ENCODE measurements at places on chromosomes 7 and 10.

DNA sequence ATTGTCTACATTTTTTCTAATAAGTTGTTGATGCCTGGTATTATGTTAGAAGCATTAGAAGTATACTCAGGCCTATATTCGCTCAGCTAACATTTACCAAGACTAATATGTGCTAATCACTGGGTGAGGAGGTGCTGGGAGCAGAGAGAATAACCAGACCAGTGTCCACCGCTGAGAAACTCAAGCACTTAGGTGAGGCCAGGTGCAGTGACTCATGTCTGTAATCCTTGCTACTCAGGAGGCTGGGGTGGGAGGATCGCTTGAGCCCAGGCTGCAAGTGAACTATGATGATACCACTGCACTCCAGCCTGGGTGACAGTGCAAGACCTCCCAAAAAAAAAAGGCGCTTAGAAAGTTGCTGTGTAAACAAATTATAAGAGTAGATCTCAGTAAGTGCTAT lies 182.2 kb upstream of the AOAH start:
- no peak for DNase-seq

- no peak for DNase-seq
These were observed 6.7 kb downstream of the KCP start for GRCh38 chr7:128903621-128904361.

DNA sequence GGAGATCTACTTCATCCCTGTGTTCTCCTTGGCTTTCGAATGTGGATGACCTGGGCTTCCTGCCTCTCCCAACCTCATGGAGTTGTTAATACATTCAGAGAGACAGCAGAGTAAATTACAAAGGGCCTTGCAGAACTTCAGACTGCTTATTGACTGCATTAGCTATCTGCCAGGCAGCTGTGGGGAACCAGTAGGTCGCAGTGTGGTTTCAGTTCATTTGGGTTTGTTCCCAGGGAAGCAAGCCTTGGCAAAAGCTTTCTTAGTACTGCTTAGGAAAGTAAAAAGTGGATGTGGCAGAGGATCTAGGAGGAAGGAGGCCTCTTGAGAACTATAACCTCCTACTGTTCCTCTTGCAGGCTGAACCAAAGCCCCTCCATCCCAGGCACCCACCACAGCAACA lies 9.2 kb downstream of the NPFFR1 start:
- no peak for DNase-seq

GRCh38 chr10:132497861-132498561 lies 39.6 kb upstream of the INPP5A start:
- DNase-seq = no peak

- DNase-seq = peak; percentile 42
These were observed 259.4 kb upstream of the SORCS1 start for GRCh38 chr10:107423903-107424302.

- DNase-seq = no peak
These were observed 43.7 kb downstream of the COL17A1 start for GRCh38 chr10:104041891-104042535.

DNA sequence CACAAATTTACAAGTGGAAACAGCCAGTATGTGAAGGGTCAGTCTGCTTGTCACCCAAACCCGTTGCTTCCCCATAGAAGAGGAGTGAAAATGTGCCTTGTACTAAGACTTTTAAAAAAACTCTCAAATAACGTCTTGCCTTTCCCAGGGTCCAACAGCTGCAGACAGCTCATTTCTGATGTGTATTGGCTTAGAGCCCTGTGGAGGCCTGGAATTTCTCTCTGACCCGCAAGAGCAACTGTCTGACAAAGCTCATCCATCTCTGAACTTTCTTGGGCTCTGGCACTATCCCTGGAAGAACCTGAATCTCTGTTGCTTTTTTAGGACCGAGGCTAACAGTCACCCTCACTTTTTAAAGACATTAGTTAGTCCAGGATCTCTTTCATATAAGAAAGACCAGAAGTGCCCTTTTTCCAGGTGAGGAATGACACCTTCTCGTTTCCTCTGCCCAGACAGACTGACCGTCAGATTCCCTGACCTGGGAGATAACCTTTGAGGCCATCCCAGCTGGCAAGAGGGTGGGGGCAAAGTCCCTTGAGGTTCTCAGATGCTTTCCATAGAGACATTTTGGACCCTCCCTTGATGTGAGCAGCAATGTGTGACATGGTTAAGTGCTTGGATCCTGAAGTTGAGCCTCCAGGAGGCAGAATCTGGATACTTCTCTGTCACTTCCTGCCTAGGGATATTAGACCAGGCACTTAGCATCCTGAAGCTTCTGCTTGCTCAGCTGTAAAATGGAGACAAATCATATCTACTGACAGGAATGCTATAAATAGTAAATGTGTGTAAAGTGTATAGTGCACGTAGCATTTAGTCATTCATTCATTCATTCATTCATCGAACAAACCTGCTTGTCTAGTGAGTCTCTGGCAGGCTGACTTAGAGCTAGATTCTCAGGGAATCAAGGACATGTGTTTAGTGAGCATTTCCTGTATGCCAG lies 4.5 kb upstream of the NODAL start:
- no peak for DNase-seq

DNA sequence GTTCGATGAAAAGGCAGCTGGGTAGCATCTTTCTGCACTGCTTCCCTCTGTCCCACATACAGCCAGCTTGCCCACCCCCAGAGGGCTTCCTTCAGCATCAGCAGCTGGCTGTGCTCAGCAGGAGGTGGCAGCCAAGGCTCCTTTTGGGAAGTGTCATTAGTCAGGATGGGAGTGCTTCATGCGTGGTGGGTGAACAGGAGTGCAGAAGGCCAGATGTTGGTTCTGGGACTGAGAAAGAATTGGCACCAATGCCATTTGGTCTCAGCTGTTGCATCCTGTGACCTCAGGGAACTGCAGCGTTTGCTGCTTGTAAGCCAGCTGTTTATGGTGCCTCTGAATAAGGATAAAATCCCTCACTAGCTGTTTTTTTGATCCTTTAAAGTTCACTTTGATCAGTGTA lies 131.1 kb upstream of the SORCS3 start:
- no peak for DNase-seq

GRCh38 chr10:30738416-30738815 lies 108.9 kb upstream of the LYZL2 start:
- DNase-seq = no peak

- no peak for DNase-seq
These were observed 152.0 kb upstream of the ADO start for GRCh38 chr10:62652564-62652963.

- DNase-seq = no peak
These were observed 75.0 kb downstream of the MEST start for GRCh38 chr7:130566898-130567280.

DNA sequence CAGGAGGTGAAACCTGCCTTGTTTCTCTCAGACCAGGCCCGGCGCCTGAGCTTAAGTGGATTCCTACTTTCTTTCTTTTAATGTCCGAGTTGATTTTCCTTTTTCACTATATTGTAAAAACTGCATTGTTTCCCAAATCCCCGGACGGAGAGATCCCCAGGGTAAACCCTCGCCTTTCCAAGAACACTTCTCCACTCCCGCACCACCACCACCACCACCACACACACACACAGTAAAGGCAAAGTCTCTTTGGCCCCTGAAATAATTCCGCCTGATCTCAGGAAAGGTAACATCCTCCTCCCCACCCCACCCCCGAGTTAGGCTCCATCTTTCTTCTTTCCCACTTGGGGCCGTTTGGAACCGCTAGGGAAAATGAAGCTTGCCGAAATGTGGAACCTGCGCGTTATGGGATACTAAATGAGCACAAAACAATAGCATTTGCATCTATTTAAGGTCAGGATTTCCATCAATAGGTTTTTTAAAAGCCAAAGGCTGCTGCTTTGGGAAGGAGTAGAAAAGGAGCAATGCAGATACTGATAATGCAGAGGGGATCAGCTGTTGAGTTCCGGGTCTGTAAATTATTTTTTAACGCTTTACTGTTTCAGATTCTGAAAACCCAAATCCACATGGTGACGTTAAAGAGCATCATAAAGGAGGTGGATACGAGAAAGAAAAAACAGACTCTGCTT lies 2.5 kb downstream of the HPSE2 start:
- no peak for DNase-seq

DNA sequence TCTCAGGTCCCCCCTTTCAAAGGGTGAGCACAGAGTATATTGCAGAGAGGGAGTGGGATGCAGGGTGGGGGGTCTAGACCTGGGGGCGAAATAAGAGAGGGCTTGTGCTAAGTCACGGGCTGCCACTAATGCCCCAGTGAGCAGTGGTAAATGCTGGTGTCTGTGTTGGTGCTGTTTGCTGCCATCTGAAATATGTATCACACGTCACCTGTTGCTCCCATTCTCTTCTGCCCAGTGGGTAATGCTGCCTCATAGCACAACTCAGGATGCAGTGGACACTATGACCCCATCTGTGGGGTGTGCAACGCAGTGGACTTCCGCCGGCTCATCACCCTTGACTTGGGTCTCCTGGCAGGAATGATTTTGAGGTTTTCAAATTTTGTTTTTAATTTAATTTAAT lies 2.6 kb downstream of the STOX1 start:
- no peak for DNase-seq

DNA sequence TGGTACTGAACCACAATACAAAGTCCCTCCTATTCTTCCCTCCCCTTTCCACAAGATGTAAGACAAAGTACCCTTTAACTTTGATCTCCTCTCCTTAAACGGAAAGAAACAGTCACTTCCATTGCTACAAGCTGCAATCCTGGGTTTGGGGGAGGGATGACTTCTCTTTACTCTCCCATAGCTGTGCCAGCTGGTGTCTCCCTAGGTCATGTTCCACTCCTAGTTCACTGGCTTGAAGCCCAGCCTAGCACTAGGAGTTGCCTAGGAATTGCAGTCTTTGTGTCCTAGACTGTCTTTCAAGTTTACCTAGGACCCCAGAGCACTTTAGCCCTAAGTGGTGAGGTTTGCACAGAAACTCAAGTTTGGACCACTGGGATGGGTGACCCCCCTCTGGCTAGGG lies 311.1 kb downstream of the HPSE2 start:
- no peak for DNase-seq

- no peak for DNase-seq
These were observed 70.4 kb upstream of the CFAP46 start for GRCh38 chr10:133012573-133013359.

DNA sequence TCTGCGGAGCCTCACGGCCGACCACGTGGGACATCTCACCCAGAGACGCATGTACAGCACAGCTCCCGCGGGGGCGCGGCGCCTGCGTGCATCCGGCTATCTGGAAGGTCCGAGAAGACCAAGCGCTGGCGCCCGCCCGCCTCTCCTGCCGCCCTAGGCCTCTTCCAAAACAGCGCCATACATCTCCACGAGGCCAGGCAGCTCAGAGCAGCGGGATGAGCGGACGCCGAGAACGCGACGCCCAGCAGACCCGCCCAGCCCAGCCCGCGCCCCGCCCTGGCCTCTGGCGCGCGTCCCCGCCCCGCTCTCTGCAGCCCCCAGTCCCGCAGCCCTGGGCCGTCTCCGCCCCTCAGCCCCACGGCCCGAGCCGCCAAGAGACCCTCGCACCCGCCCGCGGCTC lies 20.3 kb upstream of the LANCL2 start:
- no peak for DNase-seq

- peak; percentile 100 for DNase-seq
These were observed 9.4 kb upstream of the PSAP start for GRCh38 chr10:71860243-71861029.

GRCh38 chr10:132486539-132487121 lies 51.0 kb upstream of the INPP5A start:
- no peak for DNase-seq

- no peak for DNase-seq
These were observed 125.9 kb upstream of the PPIF start for GRCh38 chr10:79221110-79222051.

DNA sequence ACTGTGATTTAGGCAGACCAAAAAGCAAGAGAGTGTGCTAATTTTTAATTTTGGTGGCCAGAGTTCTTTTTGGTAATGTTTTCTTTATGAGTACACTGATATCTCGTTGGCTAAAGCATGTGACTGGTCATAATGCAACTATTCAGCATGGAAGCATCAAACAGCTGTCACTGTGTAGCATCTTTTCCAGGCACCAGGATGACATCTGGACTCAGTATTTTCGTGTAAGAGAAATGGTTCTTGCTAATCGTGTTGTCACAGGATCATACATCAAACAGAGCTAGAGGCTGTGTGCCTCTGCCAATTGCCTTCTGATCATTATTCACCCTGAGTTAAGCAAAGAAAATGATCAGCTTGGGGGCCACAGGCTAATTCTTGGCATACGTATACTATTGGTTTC lies 118.9 kb downstream of the SND1 start:
- no peak for DNase-seq

DNA sequence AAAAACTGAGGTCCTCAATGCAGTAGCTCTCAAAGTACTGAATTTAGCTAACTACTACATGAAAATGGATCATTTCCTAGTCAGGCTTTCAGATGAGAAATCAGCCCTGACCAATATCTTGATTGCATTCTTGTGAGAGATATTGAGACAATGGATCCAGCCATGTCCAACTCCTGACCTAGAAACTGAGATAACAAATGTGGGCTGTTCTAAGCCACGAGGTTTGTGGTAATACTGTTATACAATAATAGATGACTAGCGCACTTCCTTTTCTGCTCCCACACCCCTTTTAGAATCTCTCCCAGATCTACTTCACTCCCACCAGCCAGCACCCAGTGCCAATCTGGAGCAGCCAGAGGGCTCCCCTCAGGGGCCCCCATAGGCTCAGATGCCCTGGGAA lies 209.3 kb upstream of the KMT2E start:
- DNase-seq = no peak

DNA sequence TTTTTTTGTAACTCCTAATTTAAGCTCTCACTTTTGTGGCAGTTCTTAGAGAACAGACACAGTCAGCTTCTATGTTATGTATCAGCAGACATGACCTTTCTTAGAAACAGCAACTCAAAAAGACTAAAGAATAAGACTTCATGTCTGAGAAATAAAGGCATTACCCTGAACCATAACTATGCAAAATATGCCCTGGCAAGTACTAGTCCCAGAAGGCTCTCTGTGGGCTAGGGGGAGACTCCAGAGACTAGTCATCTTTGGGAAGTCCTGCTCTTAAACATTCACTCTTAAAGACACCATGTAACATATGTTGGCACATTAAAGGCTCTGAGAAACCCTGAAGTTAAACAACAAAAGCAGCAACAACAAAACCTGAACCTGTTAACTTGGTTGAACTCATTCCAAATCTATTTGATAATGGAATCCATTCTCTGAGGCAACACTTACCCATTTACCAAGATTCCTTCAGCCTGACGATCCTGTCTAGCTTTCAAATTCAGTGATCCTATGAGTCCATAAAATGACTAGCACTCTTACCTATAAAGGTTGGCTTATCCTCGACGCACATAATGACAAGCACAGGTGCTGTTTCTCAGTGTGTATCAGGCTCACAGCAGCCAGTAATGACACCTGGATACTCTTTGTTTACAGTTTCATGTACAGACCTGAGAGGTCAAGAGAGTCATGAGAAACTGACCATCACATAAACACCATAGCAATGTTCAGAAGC lies 62.3 kb downstream of the OSBPL3 start:
- no peak for DNase-seq

DNA sequence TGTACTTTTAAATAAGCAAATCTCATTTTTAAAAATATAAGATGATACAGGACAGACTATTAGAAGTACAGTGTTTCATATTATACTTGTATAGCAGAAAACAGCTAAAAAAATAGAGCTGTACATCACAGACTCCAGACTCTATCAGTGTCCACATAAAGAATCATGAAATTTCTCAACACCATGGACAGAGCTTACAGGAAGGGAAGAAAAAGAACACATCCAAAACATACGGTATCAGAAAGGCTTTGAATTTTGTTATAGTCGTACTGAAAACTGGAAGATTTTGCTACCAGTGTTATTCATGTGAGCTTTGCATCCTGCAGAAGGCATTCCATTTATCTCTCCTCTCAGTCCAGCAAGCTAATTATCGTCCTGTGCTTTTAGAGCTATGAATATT lies 183.2 kb upstream of the PTPRZ1 start:
- no peak for DNase-seq

GRCh38 chr10:133420579-133420978 lies 3.8 kb downstream of the SPRN start:
- DNase-seq = no peak
